ENCODE measurements at places on chromosomes 6 and 20.

- no peak for DNase-seq
Measured at GRCh38 chr20:40602381-40602780, 86.7 kb downstream of the MAFB start.

GRCh38 chr20:52864916-52865605, 107.1 kb upstream of the TSHZ2 start:
- no peak for DNase-seq

DNA sequence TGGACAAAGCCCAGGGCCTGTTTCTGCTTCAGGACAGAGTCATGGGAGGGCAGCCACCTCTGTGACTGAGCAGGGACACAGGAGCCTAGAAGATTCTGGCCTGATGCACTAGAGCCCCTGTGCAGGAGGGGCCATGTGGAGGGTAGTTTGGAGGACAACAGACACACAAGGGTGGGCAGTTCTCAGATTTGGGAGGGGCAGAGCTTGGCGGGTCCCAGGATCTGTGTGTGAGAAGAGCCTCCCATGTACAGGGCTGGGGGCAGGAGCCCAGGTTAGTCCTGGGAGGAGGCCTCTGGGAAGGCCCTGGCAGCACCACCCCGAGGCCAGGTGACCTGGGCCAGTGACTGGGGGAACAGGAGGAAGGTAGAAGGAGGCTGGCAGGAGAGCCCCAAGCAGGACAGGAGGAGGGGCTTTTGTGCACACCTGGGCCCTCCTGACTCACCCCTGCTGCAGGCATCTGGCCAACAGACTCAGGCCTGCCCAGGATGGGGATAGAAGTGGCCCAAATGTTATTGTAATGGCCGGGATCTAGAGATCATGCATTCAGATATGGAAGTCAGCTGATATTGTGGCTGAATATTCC, 1.4 kb upstream of the ULBP3 start:
- no peak for DNase-seq

GRCh38 chr20:22438926-22439325, 145.4 kb downstream of the FOXA2 start:
- no peak for DNase-seq

DNA sequence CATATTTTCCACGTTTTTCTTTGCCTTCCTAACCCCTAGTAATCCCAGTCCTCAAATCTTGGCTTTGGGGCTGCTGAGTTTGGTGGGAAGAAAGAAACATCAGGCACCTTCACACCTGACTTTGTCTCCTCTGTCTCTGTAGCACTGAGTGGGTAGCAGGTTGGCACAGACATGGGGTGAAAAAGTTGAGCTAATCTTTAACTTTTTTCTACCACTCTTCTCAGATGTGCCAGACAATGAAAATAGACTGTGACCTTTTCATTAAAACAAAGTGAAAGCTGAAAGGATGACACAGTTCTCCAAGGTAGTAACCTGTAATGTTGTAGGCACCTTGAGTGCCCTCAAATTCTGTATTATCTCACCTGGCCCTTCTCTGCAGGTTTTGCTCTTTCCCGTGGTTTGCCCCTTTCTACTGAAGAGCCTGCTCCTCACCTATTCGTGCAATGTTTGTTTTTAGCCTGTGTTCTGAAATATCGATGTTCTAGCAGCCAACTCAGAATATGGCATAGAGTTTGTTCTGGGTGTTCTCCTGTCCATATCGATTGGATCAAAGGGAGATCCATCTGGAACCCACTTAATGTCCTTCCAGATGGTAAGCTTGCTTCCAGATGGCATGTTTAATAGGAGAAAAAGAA, 57.8 kb upstream of the ATXN1 start:
- no peak for DNase-seq

GRCh38 chr20:37970856-37971245, 62.4 kb downstream of the TTI1 start:
- peak; percentile 25 for DNase-seq

- no peak for DNase-seq
Measured at GRCh38 chr20:20410678-20411077, 42.8 kb downstream of the INSM1 start.

GRCh38 chr20:57483287-57484050, 41.5 kb downstream of the CTCFL start:
- peak; percentile 40 for DNase-seq

Measured in activated CD8-positive, alpha-beta memory T cell treated with anti-CD3 and anti-CD28 coated beads, Interleukin-2, amount 50 U/mL, for 48 hours (primary cell).